ENCODE measurements at places on chromosomes 16 and 17.

- H3K27me3 ChIP-seq = no peaks in the 10 kb centered on the region
- H3K4me1 ChIP-seq = peaks cover 62% of the 10 kb centered on the region
- ATAC-seq = no peak
- no peak overlapping the region for H3K27ac ChIP-seq
- H3K4me3 ChIP-seq = no peak overlapping the region
- H3K36me3 ChIP-seq = peaks cover 12% of the 10 kb centered on the region
Measured at GRCh38 chr16:4370570-4371356, 885 bp upstream of the VASN start.

DNA sequence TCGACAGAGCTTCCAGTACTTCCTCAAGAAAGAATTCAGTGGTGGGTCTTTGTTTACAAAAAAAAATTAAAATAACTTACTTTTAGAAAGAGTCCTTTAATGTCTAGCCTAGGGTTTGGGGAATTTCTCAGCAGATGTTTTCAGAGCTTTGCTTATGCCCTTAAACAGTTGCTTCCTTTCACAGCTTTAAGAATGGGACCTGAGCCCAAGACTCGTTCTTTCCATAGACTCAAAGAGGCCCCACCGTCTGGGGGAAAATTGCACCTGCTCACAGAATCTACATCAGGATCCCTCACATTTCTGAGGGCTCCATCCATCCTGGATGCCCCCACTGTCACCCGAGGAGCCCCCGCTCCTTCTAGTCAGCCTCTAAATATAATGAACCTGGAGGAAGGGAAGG, 60.0 kb downstream of the RGS9 start:
- H3K4me3 ChIP-seq = no peak overlapping the region
- no peak for ATAC-seq
- no peaks in the 10 kb centered on the region for H3K36me3 ChIP-seq
- H3K27me3 ChIP-seq = peaks cover 5% of the 10 kb centered on the region
- H3K4me1 ChIP-seq = peaks cover 9% of the 10 kb centered on the region
- H3K27ac ChIP-seq = peak overlapping the region; percentile 57

DNA sequence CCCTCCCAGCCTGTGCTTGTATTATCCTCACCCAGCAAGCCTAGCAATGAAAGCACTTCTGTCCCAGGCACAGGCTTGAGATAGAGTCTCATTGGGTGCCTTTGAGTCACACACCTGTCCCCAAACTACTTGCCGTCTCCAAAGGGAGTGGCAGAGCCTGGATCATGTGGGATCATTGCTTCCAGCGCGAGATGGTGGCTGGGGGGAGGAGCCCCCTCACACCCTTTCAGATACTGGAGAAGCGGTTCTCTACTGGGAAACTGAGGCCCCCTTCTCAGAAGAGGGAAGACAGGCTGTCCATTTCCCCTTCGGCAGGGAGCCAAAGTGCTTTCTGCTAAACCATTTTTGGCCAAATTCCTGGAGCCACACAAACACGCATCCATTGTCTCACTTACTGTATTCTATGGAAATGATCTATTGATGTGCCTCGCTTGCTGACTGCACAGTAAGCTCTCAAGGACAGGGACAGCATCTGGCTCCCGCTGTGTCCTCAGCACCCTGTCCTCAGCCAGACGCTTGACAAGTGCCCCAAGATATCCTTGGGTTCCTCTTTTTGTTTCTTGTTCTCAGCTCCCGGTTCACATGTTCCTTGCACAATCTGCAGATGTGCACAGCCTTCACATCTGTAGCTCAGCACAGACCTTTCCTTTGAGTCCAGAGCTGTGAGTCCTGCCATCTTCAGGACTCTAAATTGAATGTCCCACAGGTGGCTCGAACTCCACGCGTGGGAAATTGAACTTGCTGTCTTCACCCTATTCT, 26.0 kb upstream of the DLX3 start:
- H3K27me3 ChIP-seq = peaks cover 28% of the 10 kb centered on the region
- no peaks in the 10 kb centered on the region for H3K36me3 ChIP-seq
- H3K4me3 ChIP-seq = no peak overlapping the region
- H3K27ac ChIP-seq = no peak overlapping the region
- H3K4me1 ChIP-seq = no peaks in the 10 kb centered on the region

DNA sequence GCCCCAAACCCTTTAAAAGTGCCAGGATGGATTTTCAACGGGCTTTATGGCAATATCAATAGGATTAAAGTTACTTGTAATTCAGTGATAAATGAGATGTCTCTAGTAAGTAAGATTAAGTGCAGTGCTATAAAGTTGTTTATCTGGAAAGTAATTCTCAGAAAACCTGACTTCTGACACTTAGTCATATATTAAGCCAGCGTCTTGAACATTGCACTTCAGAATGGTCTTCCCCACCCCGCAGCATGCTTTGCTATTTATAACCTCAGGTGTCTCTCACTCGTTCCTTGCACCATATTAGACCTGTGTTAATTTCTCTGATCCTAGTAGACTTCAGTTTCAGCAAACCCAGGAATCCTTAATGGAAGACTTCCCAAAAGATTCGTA, 2.1 kb upstream of the MAF start:
- H3K36me3 ChIP-seq = no peaks in the 10 kb centered on the region
- no peak overlapping the region for H3K4me3 ChIP-seq
- no peak for ATAC-seq
- no peak overlapping the region for H3K27ac ChIP-seq

DNA sequence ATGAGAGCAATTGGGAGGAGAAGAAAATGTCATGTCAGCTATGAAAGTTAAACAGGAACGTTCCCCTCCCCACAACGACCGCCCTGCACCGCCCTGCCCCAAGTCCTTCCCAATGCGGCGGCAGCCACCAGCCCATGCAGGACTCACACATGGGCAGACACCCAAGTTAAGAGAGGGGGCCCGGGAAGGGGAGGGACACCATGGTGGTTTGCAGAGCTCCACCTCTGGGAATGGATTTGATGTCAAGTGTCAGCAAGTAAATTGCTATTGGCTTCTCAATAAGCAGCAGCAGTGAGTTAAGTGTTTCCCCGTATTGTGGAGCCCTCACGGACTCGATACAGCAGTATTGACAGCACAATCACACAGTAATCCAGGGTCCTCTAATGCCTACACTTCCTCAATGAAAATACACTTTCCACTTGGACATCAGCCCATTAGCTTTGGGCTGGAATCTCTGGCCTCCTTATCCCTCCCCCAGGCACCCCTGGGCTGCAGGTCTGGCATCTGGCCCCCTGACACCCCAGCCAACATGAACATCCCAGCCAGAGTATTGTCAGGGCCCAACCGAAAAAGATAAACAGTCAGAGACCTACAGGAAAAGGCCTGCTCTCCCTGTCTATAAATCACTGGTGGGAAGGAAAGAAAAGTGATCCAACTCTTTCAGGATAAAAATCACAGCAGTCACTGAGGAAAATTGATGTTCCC, 22.6 kb downstream of the ZFHX3 start:
- H3K4me1 ChIP-seq = no peaks in the 10 kb centered on the region
- peaks cover 7% of the 10 kb centered on the region for H3K27me3 ChIP-seq
- no peak overlapping the region for H3K4me3 ChIP-seq
- H3K27ac ChIP-seq = no peak overlapping the region
- no peaks in the 10 kb centered on the region for H3K36me3 ChIP-seq

Measured in stimulated activated memory B cell treated with anti-CD40 and anti-IgM and Interleukin-4, amounts not matched to agents 10 μg/mL and 1 μg/mL and 100 μg/mL, for 72 hours (primary cell).